ENCODE measurements at places on chromosomes 1 and 21.

GRCh38 chr1:177472567-177472966 lies 301.8 kb downstream of the BRINP2 start:
- no peak for DNase-seq

DNA sequence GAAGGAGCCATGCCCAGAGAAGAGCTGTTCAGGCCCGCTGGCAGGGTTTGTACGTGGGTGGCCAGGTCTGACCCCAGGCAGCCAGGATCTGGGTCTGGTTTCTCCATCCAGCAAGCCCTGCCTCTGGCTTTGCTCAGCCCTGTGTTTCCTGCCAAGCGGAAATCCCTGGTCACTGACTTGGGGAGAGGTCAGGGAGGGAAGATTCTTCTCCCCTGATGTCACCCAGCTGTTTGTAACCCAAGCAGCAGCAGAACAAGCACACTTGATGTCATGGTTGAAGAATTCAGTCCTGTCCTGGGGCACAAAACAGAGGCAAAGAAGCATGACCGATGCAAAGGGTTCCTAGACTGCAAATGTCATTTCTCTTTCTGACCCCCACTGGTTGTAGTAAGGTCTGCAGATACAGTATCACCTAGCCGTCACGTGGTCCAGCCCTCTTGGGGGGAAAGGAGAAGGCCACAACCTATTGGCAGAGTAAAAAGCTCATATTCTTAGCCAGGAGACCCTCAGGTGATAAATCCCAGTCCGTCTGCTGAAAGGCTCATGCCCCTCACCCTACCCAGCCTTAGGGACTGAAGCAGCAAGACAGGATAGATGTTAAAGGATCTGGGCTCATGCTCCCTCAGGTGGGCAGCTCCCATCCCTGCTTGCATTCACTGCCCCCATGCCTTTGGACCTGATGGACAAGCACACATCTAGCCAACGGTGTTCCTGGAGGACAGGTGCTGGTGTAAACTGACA lies 120.9 kb downstream of the SYT2 start:
- no peak for DNase-seq

DNA sequence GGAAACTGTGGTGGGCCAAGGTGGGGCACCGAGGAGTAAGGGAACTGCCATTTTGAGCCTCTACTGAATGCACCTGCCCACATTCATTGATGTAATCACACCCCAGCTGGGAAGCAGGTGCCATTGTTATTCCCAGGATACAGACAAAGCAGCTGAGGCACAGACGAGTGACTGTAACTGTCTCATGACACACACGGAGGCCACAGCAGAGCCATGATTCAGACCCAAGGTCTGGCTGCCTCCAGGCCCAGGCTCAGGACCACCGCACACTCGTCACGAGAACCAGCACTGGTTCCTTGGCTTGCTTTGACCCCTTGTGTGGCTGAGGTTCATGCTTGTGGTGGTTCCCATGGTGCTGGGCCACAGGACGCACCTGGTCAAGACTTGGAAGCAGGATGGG lies 45.6 kb upstream of the CLIC4 start:
- DNase-seq, result no peak

DNA sequence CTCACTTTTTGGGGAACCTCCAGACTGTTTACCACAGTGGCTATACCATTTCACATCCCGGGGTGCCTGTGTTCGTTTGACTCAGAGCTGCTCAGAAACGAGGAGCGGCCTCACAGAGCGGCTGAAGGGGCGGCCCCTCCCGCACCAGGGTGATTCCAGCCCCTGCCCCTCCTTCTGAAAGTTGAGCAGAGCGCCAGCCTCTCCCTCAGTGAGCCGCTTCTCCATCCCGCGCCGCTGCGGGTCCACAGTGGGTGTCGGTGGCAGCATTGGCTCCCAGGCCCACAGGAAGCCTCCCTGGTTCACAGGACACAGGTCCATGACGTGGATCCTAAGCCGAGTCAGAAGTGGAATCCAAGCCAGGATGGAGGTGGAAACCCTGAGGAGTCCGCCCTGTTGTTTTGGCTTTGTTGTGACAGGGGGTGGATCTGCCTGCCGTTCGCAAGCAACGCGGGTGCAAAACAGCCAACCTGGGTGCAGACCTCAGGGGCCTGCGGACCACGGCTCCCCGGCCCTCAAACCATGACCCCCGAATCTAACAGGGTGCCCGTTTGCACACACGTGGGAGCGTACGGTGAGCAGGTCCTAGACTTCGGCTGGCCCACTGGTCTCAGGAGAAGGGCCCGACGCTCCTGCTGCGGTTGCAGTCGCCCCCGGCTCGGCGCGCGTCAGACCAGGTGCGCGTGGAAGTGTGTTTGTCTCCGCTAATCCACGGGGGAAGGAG lies 186.8 kb upstream of the ARHGEF16 start:
- no peak for DNase-seq
